ENCODE measurements at places on chromosomes 3 and 15. TPM values are rescaled to one million over a fixed set of nuclear protein-coding genes. Genes with fewer than 3 reads are reported as not detected.

DNA sequence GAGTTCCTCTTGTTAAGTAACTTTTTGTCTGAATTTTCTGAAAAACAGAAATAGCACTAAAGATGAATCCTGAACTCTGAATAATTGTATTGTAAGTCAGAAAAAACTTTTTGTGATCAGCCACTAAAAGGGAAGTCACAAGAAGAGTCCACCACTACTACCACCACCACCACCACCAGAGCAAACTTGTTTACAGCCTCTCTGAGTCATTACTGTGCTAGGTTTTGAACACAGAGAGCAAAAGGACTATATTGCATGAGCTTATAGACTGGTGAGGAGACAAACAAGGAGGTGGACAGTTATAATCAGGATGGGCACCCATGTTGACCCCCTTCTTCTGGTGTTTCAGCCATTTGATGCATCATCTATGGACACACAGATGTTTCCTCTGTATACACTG lies 141.7 kb downstream of the IL5RA start:
- H3K36me3 ChIP-seq = no peaks in the 10 kb centered on the region
- H3K27me3 ChIP-seq = peaks cover 20% of the 10 kb centered on the region
- no peak overlapping the region for H3K4me3 ChIP-seq
- no peaks in the 10 kb centered on the region for H3K4me1 ChIP-seq
- no peak for DNase-seq

The TLR9 gene
- 2.0 TPM for total RNA-seq

DNA sequence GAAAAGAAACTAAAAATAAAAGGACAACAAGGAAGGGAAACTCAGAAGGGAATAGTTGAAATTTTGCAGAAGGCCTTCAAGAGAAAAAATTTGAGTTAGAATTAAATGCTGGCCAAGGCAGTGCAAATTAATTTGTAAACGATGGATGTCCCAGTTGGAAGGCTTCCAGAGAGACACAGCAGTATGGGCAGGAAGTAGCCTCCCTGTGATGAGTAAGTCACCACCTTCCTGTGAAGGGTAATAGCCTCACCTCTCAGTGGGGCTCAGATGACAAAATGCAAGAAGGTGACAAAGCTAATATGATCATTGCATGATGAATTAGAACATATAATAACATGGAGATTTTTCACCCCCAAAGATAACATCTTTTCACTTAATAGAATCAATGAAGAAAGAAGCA lies 27.3 kb upstream of the TMCO5A start:
- no peak overlapping the region for H3K4me3 ChIP-seq
- no peaks in the 10 kb centered on the region for H3K4me1 ChIP-seq
- no peaks in the 10 kb centered on the region for H3K36me3 ChIP-seq
- H3K27me3 ChIP-seq = no peaks in the 10 kb centered on the region
- DNase-seq = no peak

DNA sequence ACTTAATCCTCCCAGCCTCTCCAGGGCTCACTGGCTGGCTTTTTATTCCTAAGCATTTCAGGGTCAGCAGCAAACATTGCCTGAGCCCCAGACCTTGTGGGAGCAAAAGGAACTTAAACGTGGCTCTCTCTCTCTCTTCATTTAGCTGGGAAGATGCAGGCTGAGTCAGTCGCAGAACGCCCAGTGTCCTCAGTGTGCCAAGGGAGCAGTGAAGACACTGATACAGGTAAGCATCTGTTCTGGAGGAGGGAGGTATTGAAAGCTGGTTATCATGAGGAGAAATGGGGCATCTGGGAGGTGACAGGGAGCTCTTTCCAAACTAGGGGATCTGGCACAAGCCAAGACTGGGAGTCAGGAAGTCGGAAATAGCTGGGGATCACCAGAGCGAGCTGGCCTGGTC lies 4.3 kb downstream of the RHOV start:
- no peak overlapping the region for H3K4me3 ChIP-seq
- no peaks in the 10 kb centered on the region for H3K36me3 ChIP-seq
- H3K27ac ChIP-seq = no peak overlapping the region
- H3K4me1 ChIP-seq = peaks cover 16% of the 10 kb centered on the region
- DNase-seq = no peak
- H3K27me3 ChIP-seq = peaks cover 4% of the 10 kb centered on the region

The GATA2 gene
- total RNA-seq = not detected

- no peaks in the 10 kb centered on the region for H3K36me3 ChIP-seq
- no peak overlapping the region for H3K27ac ChIP-seq
- H3K27me3 ChIP-seq = peaks cover 6% of the 10 kb centered on the region
Measured at GRCh38 chr3:124373524-124373923, 356.7 kb upstream of the UMPS start.

GRCh38 chr3:155462672-155463071 lies 169.2 kb upstream of the STRIT1 start:
- H3K4me1 ChIP-seq = no peaks in the 10 kb centered on the region
- H3K36me3 ChIP-seq = no peaks in the 10 kb centered on the region
- H3K4me3 ChIP-seq = no peak overlapping the region
- DNase-seq = no peak
- no peak overlapping the region for H3K27ac ChIP-seq
- H3K27me3 ChIP-seq = no peaks in the 10 kb centered on the region

DNA sequence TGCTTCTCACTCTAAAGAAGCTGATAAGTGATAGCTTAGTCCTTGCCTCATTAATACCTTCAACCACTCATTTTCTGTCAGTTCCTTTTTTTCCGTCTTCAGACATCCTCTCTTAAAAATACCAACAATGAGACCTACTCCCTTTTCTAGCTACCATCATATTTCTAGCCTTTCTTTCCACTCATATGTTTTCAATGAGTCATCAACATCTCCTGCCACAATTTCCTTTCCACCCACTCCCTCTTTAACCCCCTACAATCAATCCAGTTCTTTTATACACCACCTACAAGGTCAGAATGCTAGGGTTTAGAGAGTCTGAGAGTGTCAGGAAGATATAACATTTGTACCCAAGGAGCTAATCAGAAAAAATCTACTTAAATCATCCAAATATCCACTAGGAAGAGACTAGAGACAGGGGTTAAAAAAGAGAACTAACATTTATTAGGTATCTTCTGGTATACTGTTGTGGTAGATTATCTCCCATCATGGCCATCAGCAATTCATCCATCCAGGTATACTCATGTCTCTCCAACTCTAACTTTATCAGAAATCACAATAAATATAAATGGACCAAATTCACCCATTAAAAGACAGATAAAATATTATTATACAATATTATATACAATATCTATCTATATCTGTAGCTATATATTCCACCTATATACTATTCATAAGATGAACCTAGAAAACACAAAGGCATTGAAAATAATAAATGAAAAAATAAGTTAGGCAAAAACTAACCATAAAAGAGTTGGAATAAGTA lies 42.5 kb downstream of the MYLK start:
- no peak overlapping the region for H3K27ac ChIP-seq
- H3K36me3 ChIP-seq = no peaks in the 10 kb centered on the region
- DNase-seq = no peak
- no peak overlapping the region for H3K4me3 ChIP-seq
- peaks cover 4% of the 10 kb centered on the region for H3K4me1 ChIP-seq
- peaks cover 3% of the 10 kb centered on the region for H3K27me3 ChIP-seq

DNA sequence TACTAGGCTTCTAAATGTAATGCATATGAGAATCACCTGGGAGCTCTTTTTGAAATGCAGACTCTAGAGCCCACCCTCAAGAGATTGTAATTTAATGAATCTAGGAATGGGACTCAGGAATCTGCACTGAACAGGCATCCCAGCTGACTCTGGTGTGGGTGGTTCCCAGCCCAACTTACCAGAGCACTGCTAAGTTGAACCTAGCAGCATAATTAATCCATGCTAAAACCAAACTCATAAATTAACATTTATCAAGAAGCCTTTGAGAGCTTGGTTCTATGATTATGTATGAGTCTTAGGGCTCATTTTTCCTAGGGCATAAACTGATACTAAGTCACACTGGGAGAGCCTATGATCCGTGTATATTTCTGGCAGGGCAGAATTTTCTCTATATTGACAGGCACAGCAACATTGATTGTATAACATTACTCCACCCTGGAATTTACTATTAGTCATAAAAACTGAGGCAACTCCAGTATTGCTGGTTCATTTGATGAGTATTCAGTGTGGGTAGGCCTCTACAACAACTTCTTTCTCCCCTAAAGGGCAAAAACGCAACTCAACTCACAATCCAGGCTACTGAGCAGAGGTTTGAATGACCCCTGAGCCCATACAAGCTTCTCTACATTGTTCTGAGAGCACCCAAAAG lies 10.7 kb upstream of the CSTA start:
- peaks cover 6% of the 10 kb centered on the region for H3K4me1 ChIP-seq
- H3K36me3 ChIP-seq = no peaks in the 10 kb centered on the region
- H3K27ac ChIP-seq = no peak overlapping the region
- H3K4me3 ChIP-seq = no peak overlapping the region

The SLC22A14 gene
- total RNA-seq = not detected

DNA sequence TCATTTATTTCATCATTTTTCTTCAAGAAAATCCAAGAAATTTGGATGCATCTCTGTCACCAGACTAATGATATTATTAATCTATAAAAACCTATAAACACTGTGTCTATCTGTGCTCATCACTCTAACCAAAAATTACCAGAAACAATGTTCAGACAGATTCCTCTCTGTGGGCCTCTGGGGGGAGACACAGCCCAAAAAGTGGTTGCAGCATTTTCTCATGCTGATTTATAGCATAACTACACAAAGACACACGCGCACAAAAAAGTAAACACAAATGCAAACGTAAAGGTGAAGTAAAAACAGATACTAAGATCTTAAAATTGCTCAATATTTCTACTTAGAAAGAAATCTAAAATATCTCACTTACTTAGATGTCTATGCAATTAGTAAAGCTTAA lies 976.0 kb downstream of the GBE1 start:
- no peak overlapping the region for H3K27ac ChIP-seq
- H3K36me3 ChIP-seq = no peaks in the 10 kb centered on the region
- no peak for DNase-seq
- H3K4me3 ChIP-seq = no peak overlapping the region

DNA sequence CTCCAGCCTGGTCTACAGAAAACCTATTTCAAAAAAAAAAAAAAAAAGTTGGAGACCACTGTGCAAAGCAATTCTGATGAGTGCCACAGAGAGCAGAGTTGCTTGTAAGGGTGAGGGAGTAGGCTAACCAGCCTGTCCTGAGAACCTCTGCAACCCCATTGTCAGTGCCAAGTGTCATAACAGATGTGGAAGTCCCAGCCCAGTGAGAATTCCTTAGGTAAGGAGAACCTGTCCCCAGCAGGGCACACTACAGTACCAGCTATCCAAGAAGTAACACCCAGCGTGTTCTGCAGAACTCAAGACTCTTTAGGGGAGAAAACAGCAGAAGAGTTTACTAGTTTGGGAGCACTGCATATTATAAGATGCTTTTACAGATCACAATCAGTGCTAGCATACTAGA lies 156.3 kb downstream of the LIPC start:
- peaks cover 9% of the 10 kb centered on the region for H3K4me1 ChIP-seq
- H3K36me3 ChIP-seq = peaks cover 2% of the 10 kb centered on the region
- H3K4me3 ChIP-seq = no peak overlapping the region
- H3K27ac ChIP-seq = no peak overlapping the region

GRCh38 chr3:97705764-97706163 lies 58.8 kb upstream of the ARL6 start:
- DNase-seq = no peak
- no peaks in the 10 kb centered on the region for H3K4me1 ChIP-seq
- H3K4me3 ChIP-seq = no peak overlapping the region
- no peaks in the 10 kb centered on the region for H3K36me3 ChIP-seq

DNA sequence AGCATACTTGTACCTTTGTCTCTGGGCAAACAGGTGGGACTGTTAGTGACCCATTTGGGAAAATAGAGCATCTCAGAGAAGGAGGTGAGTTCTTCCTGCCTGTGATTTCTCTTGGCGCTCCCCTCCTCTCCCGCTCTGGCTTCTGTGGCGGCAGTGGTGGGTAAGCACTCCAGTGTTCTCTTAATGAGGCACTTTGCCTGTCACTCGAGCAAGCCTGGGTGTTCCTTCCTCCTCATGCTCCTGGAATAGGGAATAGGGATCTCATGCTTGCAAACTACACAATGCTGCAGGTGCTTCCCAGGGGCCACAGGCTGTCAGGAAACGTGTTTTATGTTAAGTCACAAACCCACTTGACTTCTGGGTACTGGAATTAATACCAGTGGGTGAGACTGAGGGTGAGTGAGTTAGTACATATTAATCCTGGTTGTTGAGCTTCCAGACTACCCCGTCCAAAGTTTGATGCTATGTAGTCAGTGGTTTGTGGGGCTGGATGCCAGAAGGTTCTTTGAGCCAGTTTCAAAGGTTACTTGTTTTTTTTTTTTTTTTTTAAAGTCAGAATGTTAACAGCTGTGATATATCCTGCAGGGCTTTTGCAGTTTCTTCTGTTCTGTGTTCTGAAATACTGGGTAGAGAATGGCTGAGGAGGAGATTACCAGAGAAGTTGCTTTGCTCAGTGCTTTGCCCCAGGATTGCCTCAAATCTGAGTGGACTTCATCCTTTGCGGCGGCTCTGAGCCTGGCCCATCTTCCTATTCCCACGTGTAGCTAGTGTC lies 30.5 kb downstream of the EDEM1 start:
- H3K27me3 ChIP-seq = no peaks in the 10 kb centered on the region
- H3K36me3 ChIP-seq = peaks cover 60% of the 10 kb centered on the region
